ENCODE measurements at places on chromosomes 2 and 18.

- no peaks in the 10 kb centered on the region for H3K36me3 ChIP-seq
- peaks cover 24% of the 10 kb centered on the region for H3K4me1 ChIP-seq
- no peak overlapping the region for H3K4me3 ChIP-seq
- no peak for DNase-seq
- H3K27me3 ChIP-seq, result no peaks in the 10 kb centered on the region
Observed at GRCh38 chr2:25349397-25349796, 7.7 kb upstream of the DNMT3A start.

GRCh38 chr2:238915196-238915595 is 67.3 kb downstream of the TWIST2 start:
- no peak for DNase-seq
- peaks cover 2% of the 10 kb centered on the region for H3K27me3 ChIP-seq
- no peak overlapping the region for H3K4me3 ChIP-seq
- no peaks in the 10 kb centered on the region for H3K36me3 ChIP-seq

GRCh38 chr2:240947607-240948006 is 41.5 kb downstream of the CROCC2 start:
- DNase-seq, result no peak
- H3K36me3 ChIP-seq, result no peaks in the 10 kb centered on the region
- H3K27ac ChIP-seq, result no peak overlapping the region

- H3K4me3 ChIP-seq, result no peak overlapping the region
- H3K36me3 ChIP-seq, result no peaks in the 10 kb centered on the region
- H3K27ac ChIP-seq, result no peak overlapping the region
- no peak for DNase-seq
- H3K4me1 ChIP-seq, result peaks cover 14% of the 10 kb centered on the region
- H3K27me3 ChIP-seq, result no peaks in the 10 kb centered on the region
Observed at GRCh38 chr18:69787825-69788547, 159.7 kb downstream of the CD226 start.

DNA sequence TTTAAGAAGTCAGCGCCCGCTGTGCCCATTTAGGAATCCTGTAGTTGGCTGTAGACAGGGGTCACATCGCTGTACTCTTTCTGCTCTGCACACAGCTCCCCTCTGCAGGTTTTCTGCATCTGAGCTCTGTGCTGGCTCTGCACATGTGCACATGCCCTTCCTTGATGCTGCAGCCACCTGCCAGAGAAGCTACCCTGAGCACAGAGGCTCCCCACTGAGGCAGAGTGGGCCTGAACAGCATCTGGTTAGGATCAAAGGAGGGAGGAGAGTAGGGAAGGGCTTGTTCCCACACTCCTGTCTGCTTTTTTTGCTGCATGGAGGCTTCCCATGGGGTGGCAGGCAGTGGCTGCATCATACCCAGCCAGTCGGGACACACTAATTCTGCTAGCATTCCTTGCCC is 238.9 kb downstream of the FHOD3 start:
- H3K36me3 ChIP-seq, result no peaks in the 10 kb centered on the region
- no peak overlapping the region for H3K27ac ChIP-seq
- H3K27me3 ChIP-seq, result peaks cover 10% of the 10 kb centered on the region
- H3K4me1 ChIP-seq, result no peaks in the 10 kb centered on the region

DNA sequence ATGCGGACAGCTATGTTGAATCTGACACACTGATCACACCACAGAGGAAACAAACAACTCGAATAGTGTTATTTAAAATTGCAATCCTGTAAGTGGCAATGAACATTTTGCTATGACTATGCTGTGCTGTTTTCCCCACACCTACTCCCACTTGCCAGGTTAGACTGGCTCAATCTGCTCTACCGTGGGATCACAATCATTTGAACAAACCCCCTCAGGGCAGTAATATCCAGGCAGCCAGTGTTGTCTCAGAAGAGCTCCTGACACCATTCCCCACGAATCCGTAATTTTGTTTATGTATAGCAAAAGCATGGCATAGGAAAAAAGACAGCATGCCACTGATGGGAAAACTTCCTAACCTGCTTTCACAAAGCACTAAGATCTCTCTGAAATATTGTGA is 284.3 kb downstream of the ERBB4 start:
- H3K27ac ChIP-seq, result no peak overlapping the region
- no peaks in the 10 kb centered on the region for H3K4me1 ChIP-seq
- no peak overlapping the region for H3K4me3 ChIP-seq
- no peaks in the 10 kb centered on the region for H3K36me3 ChIP-seq

- no peak overlapping the region for H3K27ac ChIP-seq
- H3K4me3 ChIP-seq, result no peak overlapping the region
- DNase-seq, result peak; percentile 7
- no peaks in the 10 kb centered on the region for H3K36me3 ChIP-seq
Observed at GRCh38 chr2:199228887-199229819, 228.6 kb downstream of the SATB2 start.

GRCh38 chr2:239006622-239007285 is 158.9 kb downstream of the TWIST2 start:
- DNase-seq, result no peak
- peaks cover 19% of the 10 kb centered on the region for H3K27me3 ChIP-seq
- no peaks in the 10 kb centered on the region for H3K36me3 ChIP-seq
- no peak overlapping the region for H3K4me3 ChIP-seq
- no peaks in the 10 kb centered on the region for H3K4me1 ChIP-seq

GRCh38 chr2:91477731-91478672 is 2786.5 kb downstream of the RPIA start:
- DNase-seq, result no peak
- H3K4me1 ChIP-seq, result peaks cover 6% of the 10 kb centered on the region
- peak overlapping the region; percentile 12 for H3K4me3 ChIP-seq
- H3K36me3 ChIP-seq, result peaks cover 4% of the 10 kb centered on the region
- no peak overlapping the region for H3K27ac ChIP-seq
- H3K27me3 ChIP-seq, result peaks cover 15% of the 10 kb centered on the region

GRCh38 chr2:217951521-217952247 is 51.1 kb downstream of the TNS1 start:
- H3K27ac ChIP-seq, result no peak overlapping the region
- no peak for DNase-seq
- H3K4me1 ChIP-seq, result no peaks in the 10 kb centered on the region
- H3K27me3 ChIP-seq, result peaks cover 2% of the 10 kb centered on the region

DNA sequence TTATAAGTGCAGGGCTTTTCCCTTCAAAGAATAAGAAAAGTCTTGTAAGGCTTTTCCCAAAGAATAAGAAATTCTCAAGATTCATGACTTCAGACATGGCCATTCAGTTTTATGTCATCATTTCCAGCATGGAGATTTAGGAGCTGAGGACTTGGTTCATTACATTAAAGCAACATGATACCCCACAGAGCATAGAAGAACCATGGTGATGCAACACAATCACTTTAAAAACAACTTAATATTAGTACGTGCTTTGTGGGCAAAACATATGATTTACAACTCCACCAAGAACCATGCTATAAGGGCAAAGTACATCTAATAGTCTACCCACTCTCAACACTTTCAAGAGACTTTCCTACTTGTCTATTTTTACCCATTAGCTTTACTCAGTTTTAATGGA is 214.4 kb downstream of the SRBD1 start:
- no peaks in the 10 kb centered on the region for H3K4me1 ChIP-seq
- no peak for DNase-seq
- peaks cover 18% of the 10 kb centered on the region for H3K36me3 ChIP-seq
- no peak overlapping the region for H3K4me3 ChIP-seq

GRCh38 chr2:233271693-233272092 is 20.2 kb downstream of the ATG16L1 start:
- H3K27ac ChIP-seq, result peak overlapping the region; percentile 64
- H3K4me3 ChIP-seq, result no peak overlapping the region
- no peaks in the 10 kb centered on the region for H3K27me3 ChIP-seq
- peaks cover 68% of the 10 kb centered on the region for H3K36me3 ChIP-seq
- H3K4me1 ChIP-seq, result peaks cover 57% of the 10 kb centered on the region

DNA sequence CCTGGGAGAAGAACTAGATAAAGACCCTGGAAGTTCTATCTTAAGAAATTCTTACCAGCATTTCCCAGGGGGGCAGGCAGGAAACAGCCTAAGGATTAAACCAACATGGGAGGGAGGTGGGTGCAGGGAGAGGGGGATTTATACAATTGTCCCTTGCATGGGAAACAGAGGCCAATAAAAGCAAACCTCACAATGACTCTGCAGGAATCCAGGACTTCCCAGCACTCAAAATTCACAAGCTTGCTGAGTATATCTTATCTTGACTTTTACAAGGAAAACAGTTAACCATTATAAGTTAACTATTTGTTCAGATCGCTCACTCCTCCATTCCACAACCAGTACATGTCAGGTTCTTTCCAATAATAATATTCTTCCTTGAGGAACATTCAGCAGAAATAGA is 241.3 kb downstream of the MREG start:
- no peak overlapping the region for H3K4me3 ChIP-seq
- no peaks in the 10 kb centered on the region for H3K4me1 ChIP-seq
- no peaks in the 10 kb centered on the region for H3K36me3 ChIP-seq
- H3K27me3 ChIP-seq, result peaks cover 3% of the 10 kb centered on the region
- H3K27ac ChIP-seq, result no peak overlapping the region

- no peak overlapping the region for H3K4me3 ChIP-seq
- H3K36me3 ChIP-seq, result peaks cover 6% of the 10 kb centered on the region
- peaks cover 18% of the 10 kb centered on the region for H3K4me1 ChIP-seq
- no peak overlapping the region for H3K27ac ChIP-seq
Observed at GRCh38 chr2:108446703-108447102, 2.3 kb upstream of the GCC2 start.

DNA sequence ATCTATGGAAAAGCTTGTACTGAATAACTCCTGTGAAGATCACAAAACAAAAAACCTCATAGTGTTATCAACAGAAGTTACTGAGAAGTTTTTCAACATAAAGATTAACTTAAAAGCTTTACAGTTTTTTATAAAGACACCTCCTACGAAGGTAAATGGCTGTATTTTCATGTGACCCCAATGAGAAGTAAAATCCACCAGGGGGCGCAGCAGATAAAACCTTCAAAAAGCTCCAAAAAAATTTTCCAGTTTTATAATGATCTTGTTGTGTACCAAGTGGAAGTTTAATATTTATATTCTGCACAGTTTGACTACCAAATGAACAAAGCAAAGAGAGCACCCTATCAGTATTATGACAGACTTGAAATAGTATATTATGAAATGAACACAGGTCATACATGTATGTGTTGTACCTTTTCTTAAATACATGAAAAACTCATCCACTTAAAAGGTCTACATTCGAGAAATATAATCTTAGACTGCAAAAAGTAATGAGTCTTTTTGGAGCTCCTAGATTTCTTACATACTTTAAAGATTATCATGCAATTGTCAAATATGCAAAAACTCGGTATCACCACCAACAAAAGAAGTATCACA is 38.5 kb downstream of the PNO1 start:
- peaks cover 51% of the 10 kb centered on the region for H3K4me1 ChIP-seq
- no peak overlapping the region for H3K27ac ChIP-seq
- no peak overlapping the region for H3K4me3 ChIP-seq
- DNase-seq, result peak; percentile 52
- H3K36me3 ChIP-seq, result no peaks in the 10 kb centered on the region
- no peaks in the 10 kb centered on the region for H3K27me3 ChIP-seq

- no peaks in the 10 kb centered on the region for H3K4me1 ChIP-seq
- H3K36me3 ChIP-seq, result peaks cover 3% of the 10 kb centered on the region
- H3K27ac ChIP-seq, result no peak overlapping the region
- H3K4me3 ChIP-seq, result no peak overlapping the region
- no peaks in the 10 kb centered on the region for H3K27me3 ChIP-seq
- no peak for DNase-seq
Observed at GRCh38 chr2:15647622-15648590, 56.2 kb downstream of the DDX1 start.

- no peak overlapping the region for H3K27ac ChIP-seq
- H3K27me3 ChIP-seq, result no peaks in the 10 kb centered on the region
- H3K36me3 ChIP-seq, result no peaks in the 10 kb centered on the region
- no peak for DNase-seq
Observed at GRCh38 chr2:22691666-22692065, 693.3 kb upstream of the KLHL29 start.

DNA sequence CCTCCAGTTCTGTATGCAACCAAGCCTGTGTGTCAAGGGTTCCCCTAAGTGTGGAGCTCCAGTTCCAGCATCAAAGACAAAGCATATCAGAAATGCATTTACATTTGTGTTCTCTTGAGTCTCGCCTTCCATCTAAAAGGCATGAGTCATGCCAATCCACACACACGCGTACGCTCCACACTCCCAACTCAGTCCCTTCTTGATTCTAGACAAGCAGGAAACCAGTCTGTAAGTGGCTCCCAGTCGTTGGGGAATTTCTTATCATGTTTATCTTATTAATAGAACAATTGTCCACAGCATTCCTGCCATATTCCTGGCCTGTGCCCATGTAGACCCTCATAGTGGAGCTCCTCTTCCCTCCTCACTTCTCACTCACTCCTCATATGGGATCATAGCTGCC is 86.4 kb upstream of the SLC35G4 start:
- no peaks in the 10 kb centered on the region for H3K36me3 ChIP-seq
- no peaks in the 10 kb centered on the region for H3K4me1 ChIP-seq
- no peak overlapping the region for H3K27ac ChIP-seq
- no peak for DNase-seq
- no peak overlapping the region for H3K4me3 ChIP-seq
- H3K27me3 ChIP-seq, result peaks cover 4% of the 10 kb centered on the region

DNA sequence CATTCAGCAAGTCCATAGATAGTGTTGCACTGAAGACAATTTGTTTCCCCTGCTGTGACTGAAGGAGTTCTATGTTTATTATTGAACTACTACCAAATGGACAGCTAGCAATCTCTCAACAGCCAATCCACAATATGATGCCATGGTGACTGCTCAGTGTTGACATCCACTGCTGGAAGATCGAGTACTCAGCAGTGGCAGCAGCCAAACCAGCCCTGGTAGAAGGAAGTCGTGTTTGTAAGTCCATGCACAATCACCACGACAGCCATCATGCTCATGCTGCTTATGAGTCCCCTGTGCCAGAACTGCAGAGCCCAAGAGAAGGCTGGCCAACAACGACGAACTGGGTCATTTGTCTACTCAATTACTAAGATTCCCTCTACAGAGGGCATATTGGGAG is 66.4 kb downstream of the OSR1 start:
- DNase-seq, result no peak
- H3K4me3 ChIP-seq, result no peak overlapping the region
- H3K4me1 ChIP-seq, result peaks cover 6% of the 10 kb centered on the region
- H3K27ac ChIP-seq, result no peak overlapping the region

GRCh38 chr2:239132156-239132709 is 268.6 kb downstream of the HDAC4 start:
- H3K4me1 ChIP-seq, result no peaks in the 10 kb centered on the region
- H3K27me3 ChIP-seq, result no peaks in the 10 kb centered on the region
- H3K4me3 ChIP-seq, result no peak overlapping the region
- peaks cover 22% of the 10 kb centered on the region for H3K36me3 ChIP-seq

DNA sequence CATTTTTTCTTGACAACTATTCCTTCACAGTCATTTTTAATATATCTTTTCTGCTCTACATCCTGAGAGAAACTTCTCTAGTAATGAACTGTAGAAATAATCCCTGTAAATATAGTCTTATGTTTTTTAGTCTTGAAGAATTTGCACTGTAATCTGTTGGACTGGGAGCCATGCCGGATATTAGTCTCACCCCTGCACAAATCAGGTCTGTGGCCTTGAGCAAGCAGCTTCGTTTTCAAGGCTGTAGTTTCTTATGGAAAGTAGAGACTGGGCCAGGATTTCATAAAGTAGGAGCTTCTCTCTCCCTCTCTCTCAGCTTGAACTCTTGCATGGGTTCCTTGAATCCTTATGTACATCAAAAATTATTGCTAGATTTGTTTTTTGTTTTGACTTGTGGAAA is 8.7 kb downstream of the FARP2 start:
- no peaks in the 10 kb centered on the region for H3K36me3 ChIP-seq
- H3K27ac ChIP-seq, result no peak overlapping the region
- peaks cover 6% of the 10 kb centered on the region for H3K4me1 ChIP-seq
- no peak overlapping the region for H3K4me3 ChIP-seq

- no peak for DNase-seq
- H3K27ac ChIP-seq, result no peak overlapping the region
- H3K4me1 ChIP-seq, result no peaks in the 10 kb centered on the region
Observed at GRCh38 chr18:6598657-6599056, 130.9 kb upstream of the ARHGAP28 start.

Measured in activated naive CD4-positive, alpha-beta T cell treated with anti-CD3 and anti-CD28 coated beads for 36 hours (primary cell).